ENCODE measurements at places on chromosomes 6 and 20.

DNA sequence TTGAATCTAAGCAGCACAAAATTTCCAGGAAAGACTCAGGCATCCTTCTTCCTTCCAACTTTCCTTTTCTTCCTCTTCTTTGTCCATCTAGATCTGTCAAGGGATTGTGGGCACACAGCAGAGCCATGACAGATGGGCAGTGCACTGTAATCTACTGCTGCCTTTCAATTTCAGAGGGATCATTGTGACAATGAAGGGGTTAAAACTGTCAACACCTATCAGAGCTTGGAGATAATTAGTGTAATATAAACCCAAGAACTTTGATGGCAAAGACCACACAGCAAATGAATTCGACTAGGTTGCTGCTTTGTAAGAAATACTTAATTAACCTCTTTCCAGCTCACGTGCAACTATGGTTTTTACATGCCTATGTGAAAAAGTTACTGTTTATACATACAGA lies 55.0 kb downstream of the SAMD5 start:
- DNase-seq: no peak

DNA sequence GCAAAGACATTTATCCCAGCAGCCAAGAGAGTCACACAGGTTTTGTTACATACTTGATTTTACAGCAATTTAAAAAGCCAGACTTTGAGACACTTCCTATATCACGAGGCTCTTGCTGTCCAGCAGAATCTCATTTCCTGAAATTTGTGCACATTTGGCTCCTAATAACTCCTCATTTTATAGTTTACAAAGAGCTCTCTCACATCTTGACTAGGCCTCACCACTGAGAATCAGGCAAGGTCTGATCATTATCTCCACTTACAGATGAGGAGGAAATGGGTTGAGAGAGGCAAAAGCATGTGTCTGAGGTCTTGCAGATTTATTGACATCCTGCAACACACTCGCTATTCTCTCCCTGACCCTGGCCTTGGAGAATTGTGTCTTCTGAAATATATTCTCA lies 426.8 kb downstream of the MAFB start:
- DNase-seq: no peak

DNA sequence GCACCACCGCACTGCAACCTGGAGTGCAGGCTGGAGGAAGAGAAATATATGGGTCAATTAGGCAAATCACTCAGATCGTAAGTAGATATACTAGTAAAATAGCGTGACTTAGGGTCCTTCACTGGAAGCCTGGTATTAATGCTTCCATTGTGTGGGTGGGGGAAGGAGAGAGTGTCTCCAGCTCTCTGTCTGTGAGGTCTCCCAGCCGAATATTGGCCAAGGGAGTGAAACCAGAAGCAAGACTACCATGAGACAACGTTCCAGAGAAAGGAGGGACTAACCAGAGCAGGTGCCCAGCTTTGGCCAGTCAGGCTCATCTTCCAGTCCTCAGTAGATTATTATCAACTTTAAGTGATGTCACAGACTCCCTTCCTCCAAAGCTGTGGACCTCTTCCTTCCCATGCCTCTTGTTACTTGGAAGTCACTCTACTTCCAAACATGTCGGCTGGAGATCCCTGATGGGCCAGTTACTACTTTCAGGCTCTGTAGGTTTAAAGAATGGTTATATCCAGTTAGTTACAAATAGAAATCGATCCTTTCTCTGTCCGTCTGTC lies 28.8 kb downstream of the MTHFD1L start:
- no peak for DNase-seq

DNA sequence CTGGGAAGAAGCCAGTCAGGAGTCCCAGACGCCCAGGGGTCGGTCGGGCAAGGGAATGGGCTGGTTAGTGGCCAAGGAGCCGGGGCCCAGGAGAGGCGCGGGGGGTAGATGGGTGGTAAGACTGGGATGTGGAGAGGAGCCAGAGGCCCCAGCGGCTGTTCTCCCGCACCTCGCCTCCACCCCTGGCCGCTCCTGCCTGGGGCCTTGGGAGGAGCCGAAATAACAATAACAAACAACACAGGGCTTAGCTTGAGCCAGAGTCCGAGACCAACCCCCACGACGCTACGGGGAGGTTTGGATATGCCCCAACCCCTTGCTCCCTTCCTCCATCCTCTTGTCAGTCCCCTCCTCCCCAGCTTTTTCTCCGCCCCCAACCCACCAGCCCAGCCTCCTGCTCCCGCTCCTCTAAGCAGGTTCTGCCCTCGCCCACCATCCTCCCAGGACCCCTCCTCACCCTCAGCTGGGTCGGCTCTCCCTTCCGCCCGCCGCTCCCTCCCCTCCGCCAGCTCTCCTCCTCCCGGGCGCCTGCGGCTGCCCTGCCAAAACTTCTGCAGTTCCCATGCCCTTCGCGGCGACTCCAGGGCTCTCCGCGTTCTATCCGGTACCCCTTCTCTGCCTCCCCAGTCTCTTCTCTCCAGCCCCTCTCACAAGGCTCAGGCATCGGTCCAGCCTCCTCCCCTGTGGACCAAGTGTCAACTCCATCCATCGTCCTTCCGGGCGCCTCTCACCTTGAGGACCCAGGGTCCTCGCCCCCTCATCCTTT lies 1.1 kb downstream of the RNF39 start:
- no peak for DNase-seq

DNA sequence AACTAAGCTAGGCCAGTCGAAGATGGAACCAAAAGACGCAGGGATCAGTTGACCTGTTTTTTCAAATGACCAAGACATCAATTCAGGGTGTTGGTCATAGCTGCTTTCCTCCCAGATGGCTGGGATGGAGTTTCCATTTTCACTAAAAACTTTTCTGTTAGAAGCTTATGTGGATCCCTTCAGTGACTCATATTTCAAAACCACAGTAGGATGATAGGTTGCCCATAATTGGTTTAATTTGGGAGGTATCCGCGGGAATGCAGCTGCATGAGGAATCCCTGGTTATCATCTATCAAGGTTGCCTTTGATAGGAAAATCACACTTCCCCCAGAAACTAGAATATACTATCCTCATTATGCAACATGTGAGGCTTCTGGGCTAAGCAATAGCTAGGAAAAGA lies 150.9 kb upstream of the MLIP start:
- DNase-seq: no peak
